Cardiac muscle cell (in vitro differentiated cells and primary cell): ENCODE measurements at places on chromosomes 1 and 21. TPM values are rescaled to one million over a fixed set of nuclear protein-coding genes. Genes with fewer than 3 reads are reported as not detected.

KCNJ9 gene
- total RNA-seq: 0.03 and 0.11 TPM in 2 replicates

LCE3E gene
- not detected in 2 replicates for total RNA-seq

C1orf53 gene
- total RNA-seq: 4.3 and 12.0 TPM in 2 replicates

SPATA17 gene
- total RNA-seq: 1.2 TPM in 2 replicates

HRNR gene
- total RNA-seq: not detected in 2 replicates

KANK4 gene
- 0.81 and 4.0 TPM in 2 replicates for total RNA-seq

MATN1 gene
- 0.28 and 0.36 TPM in 2 replicates for total RNA-seq

NHLH1 gene
- total RNA-seq: 0.11 and 0.12 TPM in 2 replicates

ATP1A4 gene
- 0.57 TPM in 1 of 2 replicates, not detected in the other for total RNA-seq

- H3K4me3 ChIP-seq: peak within 1 kb of the TSS; percentile 57
- H3K27ac ChIP-seq: no peak within 1 kb of the TSS
- H3K27me3 ChIP-seq: no peaks in the 10 kb centered on the region
- DNase-seq: peak; percentile 21
Measured at GRCh38 chr1:226223157-226223785, at the start of gene MIXL1. TSS of gene MIXL1 (plus strand) at chr1:226223664. CDS start at chr1:226223682, 18 bp downstream.

- H3K27ac ChIP-seq: no peak overlapping the region
- no peaks in the 10 kb centered on the region for H3K27me3 ChIP-seq
- H3K36me3 ChIP-seq: peaks cover 7% of the 10 kb centered on the region
- peak; percentile 80 for DNase-seq
Measured at GRCh38 chr1:109089242-109090015, 1.1 kb upstream of the TMEM167B start.

DNA sequence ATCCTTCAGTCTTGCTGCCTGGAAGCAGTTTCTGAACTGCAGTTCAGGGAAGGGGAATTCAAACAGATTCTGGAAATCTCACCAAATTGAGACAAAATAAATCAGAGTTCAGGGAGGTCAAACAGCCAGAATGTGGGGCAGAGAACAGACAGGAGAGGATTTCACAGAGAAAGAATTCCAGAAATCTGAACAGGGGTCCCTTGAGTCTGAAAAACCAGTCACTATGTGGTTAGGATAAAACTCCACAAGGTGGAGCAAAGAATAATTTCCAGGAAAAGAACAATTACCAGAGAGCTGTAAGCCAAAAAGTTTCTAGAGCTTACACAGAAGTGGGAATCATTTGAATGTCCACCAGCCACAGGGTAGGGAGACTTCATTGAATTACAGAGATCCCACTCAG is 84.7 kb downstream of the URB2 start:
- H3K36me3 ChIP-seq: no peaks in the 10 kb centered on the region
- DNase-seq: peak; percentile 46
- no peak overlapping the region for H3K4me3 ChIP-seq
- no peak overlapping the region for H3K27ac ChIP-seq
- H3K4me1 ChIP-seq: no peaks in the 10 kb centered on the region

GRCh38 chr1:111938536-111938935 is 50.9 kb downstream of the KCND3 start:
- H3K27me3 ChIP-seq: peaks cover 55% of the 10 kb centered on the region
- no peak for DNase-seq
- no peaks in the 10 kb centered on the region for H3K36me3 ChIP-seq
- H3K27ac ChIP-seq: no peak overlapping the region
- H3K4me1 ChIP-seq: no peaks in the 10 kb centered on the region

DNA sequence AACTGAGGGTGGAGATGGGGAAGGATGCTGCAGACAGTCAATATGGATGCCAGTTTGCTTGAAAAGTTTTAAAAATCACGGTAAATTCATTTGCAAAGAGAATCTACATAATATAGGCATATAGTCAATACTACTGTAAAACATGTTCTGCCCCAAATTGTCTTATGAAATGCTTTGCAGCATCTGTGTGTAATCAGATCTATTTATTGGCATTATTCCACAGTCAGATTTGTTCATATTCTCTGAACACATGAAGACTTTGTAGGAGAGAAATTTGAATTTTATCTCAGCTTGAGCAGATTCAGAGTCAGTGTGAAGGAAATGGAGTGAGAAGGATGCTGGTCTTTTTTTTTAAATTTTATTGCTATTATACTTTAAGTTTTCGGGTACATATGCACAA is 88.5 kb downstream of the PLPPR4 start:
- no peak overlapping the region for H3K4me3 ChIP-seq
- H3K27me3 ChIP-seq: no peaks in the 10 kb centered on the region
- no peak overlapping the region for H3K27ac ChIP-seq
- H3K4me1 ChIP-seq: peaks cover 7% of the 10 kb centered on the region
- no peaks in the 10 kb centered on the region for H3K36me3 ChIP-seq

- H3K27ac ChIP-seq: no peak overlapping the region
- H3K4me1 ChIP-seq: peaks cover 7% of the 10 kb centered on the region
- no peak for DNase-seq
- no peaks in the 10 kb centered on the region for H3K36me3 ChIP-seq
- no peak overlapping the region for H3K4me3 ChIP-seq
Measured at GRCh38 chr1:219119839-219120238, 53.8 kb upstream of the LYPLAL1 start.

GRCh38 chr1:153539395-153540093 is 1.2 kb downstream of the S100A5 start:
- no peak for DNase-seq
- no peaks in the 10 kb centered on the region for H3K27me3 ChIP-seq
- H3K36me3 ChIP-seq: no peaks in the 10 kb centered on the region
- H3K4me3 ChIP-seq: no peak overlapping the region

DNA sequence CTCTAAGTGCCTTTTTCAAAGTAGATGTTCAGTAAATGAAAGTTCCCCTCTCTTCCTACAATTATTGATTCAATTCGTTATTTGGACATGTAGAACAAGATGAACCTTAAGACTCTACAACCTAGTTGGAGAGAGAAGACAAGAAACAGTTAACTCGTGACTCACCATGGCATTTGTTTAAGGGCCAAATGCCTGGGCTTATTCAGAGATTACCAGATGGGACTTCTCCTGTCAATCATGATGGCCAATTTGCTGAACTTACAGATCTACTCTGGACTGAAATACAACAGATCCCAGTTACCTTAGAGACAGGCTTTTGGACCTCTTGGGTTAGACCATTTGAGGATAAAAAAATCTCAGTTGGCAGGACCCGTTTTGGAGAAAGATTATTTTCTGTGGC is 93.5 kb downstream of the C1orf94 start:
- H3K4me3 ChIP-seq: no peak overlapping the region
- no peak overlapping the region for H3K27ac ChIP-seq
- peaks cover 16% of the 10 kb centered on the region for H3K27me3 ChIP-seq
- no peaks in the 10 kb centered on the region for H3K4me1 ChIP-seq

GRCh38 chr1:24970926-24971875 is 41.1 kb upstream of the RUNX3 start:
- peak; percentile 5 for DNase-seq
- H3K27me3 ChIP-seq: no peaks in the 10 kb centered on the region
- H3K36me3 ChIP-seq: no peaks in the 10 kb centered on the region
- no peak overlapping the region for H3K27ac ChIP-seq

DNA sequence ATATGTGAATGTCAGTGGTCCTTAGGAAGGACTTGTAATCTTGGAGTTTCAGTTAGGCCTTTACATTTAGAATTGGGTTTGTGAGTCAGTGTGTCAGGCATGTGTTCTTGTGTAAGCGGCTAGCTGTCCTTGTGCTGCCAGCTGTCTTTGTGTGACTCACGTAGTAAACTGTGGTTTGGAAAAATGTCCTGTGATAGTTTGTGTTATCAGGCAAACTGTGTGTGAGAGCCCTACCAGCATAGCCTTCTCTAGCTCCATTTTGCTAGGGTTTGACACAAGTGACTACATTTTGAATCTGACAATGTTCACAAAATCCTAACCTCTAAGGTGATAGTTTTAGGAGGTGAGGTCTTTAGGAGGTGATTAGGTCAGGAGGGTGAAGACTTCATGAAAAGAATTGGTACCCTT is 6.9 kb upstream of the SLC35D1 start:
- H3K4me1 ChIP-seq: no peaks in the 10 kb centered on the region
- H3K4me3 ChIP-seq: no peak overlapping the region
- no peak overlapping the region for H3K27ac ChIP-seq
- H3K27me3 ChIP-seq: no peaks in the 10 kb centered on the region

GRCh38 chr1:32539584-32540571 is 651 bp downstream of the ZBTB8A start:
- no peaks in the 10 kb centered on the region for H3K27me3 ChIP-seq
- H3K27ac ChIP-seq: no peak overlapping the region
- no peaks in the 10 kb centered on the region for H3K36me3 ChIP-seq
- DNase-seq: peak; percentile 68
- H3K4me1 ChIP-seq: peaks cover 8% of the 10 kb centered on the region
- peak overlapping the region; percentile 56 for H3K4me3 ChIP-seq

- DNase-seq: no peak
- H3K36me3 ChIP-seq: peaks cover 32% of the 10 kb centered on the region
- H3K4me1 ChIP-seq: no peaks in the 10 kb centered on the region
- H3K27ac ChIP-seq: peak overlapping the region; percentile 1
Measured at GRCh38 chr1:63659448-63659847, 66.2 kb downstream of the PGM1 start.
